ENCODE measurements at places on chromosomes 1 and 21.

GRCh38 chr1:10415211-10415930 lies 14.9 kb upstream of the CENPS start:
- no peak for DNase-seq

DNA sequence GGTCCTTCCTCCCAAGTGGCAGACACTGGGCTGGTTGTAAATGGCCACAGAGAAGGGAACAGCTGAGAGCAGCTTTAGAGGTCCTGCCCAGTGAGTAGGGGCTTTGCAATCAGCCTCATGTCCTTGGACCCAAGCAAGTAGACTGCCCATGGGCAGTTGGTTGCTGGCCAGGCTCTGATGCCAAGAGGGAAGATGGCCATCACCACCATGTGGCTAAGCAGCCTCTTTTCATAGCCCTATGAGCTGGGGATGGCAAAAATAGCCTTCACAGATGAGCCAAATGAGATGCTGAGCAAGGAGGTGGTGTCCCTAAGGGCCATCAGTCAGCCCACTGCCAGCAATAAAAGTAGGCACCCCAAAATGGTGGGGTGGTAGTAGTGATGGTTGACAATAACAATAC lies 3.2 kb downstream of the DISP3 start:
- DNase-seq: no peak

DNA sequence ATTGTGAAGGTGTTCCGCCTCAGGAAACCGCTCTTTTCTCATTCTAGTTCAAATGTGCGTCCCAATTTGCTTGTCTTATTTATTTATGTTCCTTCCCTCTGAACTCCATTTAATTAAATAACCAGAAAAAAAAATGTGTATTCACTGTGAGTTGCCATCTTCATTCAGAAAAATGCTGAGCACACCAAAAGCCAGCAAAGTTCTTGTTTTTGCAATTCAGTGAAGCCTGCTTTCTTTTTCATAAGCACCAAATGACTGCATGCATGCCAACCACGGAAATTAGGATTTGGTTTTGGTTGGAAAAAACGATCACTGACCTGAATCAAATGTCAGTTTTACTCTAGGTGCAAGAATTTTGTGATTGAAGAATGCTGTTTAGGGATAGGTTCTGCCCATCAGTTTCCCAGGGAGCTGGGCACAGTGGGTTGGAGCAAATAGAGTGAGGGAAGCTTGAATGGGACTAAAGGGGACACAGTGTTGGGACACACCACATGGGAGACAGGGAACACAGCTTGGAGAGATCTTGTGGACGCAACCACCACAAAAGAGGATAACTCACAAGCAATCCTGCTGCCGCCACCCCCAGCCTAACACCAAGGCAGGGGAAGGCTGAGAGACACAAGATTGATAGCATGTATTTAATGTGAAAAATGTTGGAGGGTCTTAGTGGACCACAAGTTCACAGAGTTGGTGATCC lies 183.4 kb upstream of the GALNT2 start:
- DNase-seq: no peak

DNA sequence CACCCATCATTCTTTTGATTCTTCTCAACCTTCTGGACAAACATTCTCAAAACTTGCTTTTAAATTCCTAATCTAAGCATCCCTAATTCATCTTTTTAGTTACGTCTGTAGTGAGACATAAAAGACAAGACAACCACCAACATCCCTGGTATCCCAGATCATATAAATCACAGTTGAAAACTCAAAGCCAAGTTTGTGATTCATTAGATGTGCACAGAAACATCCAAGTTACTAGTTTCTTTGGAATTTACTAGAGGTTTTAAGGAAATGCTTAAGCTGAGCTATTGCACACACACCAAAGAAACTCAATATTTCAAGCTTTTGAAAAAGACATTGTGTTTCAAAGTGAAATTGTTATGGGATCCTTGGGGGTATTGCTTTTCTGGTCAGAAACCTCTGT lies 47.6 kb downstream of the ATP6V1G3 start:
- DNase-seq: no peak

DNA sequence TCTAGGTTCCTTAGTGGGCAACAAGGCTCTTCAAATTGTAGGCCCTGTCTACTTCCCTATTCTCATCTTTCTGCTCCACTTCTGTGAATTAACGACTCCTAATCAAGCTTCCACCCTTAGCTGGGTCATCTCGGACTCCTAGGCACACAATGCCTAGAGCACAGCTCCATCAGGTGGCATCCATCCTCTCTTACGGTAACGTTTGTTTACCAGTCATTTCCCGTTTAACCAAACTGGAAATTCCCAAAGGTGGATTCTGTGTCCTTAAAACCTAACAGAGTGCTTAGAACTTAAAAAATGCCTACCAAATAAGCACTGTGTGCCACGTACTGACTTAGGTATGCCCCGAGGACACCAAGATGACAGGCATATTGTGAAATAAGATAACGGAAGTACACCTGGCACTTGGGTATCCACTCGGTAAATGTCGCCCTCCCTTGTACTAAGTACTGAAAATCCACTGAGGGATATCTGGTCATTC lies 1.5 kb downstream of the PARP1 start:
- no peak for DNase-seq

DNA sequence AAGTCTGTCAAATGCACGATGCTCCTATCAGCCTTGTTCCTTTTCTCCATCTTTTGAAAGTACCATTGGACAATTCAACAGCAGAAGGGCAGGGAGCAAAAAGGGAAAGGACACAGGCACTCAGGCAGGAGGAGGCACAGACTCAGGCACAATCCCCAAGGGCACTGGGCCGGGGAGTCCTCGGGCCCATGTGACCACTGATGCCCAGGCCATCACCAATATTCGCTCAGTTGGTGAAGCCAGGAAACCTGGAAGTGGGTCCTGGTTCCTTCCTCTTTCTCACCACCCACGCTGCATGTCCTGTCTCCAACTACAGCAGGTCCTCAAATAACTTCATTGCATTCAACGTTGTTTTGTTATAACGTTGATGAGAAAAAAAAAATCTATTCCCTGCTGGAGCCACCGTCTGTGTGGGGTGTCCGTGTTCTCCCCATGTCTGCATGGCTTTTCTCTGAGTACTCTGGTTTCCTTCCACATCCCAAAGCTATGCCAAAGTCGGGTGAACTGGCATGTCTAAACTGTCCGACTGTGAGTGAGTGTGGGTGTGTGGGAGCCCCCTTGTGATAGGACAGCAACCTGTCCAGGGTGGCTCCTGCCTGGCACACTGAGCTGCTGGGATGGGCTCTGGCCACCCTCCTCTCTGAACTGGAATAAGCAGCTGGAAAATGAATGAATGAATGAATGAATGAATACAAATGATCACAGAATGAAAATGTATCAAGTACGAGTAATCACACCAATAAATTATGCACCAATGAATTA lies 12.5 kb downstream of the NID1 start:
- DNase-seq: no peak

DNA sequence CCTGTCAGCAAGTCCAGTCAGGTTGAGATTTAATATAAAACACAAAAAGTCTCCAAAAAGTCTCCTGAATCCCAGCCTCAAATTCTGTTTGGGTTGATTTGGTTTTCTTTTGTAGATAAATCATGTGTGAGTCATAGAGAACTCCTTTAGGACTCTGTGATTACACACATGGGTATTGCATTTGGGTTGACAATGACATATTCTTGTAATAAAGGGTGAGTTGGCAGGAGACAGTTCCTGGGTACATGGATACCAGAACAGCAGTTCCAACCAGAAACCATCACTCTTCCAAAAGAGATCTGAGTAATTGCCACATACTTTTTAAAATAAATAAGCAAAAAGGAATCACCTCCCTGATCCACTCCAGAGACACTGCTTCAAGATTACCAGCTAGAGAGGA lies 8.9 kb downstream of the CR2 start:
- DNase-seq: no peak

GRCh38 chr1:109274533-109275476 lies 8.1 kb downstream of the PSRC1 start:
- no peak for DNase-seq

GRCh38 chr1:214229736-214230135 lies 51.2 kb upstream of the SMYD2 start:
- no peak for DNase-seq

DNA sequence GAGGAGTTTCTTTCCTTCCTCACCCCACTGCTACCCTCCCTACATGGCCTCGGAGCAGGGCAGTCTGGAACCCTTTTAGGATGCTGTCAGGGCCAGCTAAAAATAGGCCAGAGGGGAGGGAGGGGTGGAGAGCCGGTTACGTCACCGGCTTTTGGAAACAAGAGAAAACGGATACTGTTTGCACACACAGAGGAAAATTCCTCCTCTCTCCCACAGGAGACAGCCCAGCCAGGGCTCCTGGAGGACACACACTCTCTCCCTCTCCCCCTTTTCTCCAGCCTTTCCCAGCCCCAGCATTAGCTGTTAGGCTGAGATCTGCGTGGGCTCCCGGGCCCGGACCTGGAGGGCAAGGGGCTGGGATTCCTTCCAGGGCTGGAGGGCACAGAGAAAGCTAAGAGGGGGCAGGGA lies 20.0 kb upstream of the ALDH4A1 start:
- DNase-seq: no peak

GRCh38 chr1:29599071-29599470 lies 362.7 kb downstream of the PTPRU start:
- no peak for DNase-seq

- no peak for DNase-seq
These were observed 166.9 kb downstream of the HLX start for GRCh38 chr1:221045842-221046831.

Data from effector CD8-positive, alpha-beta T cell (primary cell).